ENCODE measurements at places on chromosomes 12 and 14.

DNA sequence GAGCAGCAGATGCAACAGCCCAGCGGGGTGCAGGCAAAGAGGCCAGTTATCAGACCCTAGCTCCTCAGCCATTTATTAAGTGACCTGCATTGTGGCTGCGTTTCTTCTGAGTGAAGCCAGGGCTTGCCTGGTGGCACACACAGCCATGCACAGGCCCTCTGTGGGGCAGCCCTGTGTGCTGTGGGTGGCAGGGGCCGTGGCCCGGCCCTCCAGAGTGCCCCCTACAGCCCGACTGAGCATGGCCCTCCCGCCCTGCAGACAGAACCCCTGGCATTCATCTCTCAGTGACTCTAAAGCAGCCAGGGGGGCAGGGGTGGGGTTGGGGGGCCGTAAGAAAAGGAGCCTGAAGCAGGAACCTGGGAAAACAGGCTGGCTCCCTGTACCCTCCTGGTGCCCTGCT, 226.0 kb upstream of the PWP1 start:
- no peak for DNase-seq

DNA sequence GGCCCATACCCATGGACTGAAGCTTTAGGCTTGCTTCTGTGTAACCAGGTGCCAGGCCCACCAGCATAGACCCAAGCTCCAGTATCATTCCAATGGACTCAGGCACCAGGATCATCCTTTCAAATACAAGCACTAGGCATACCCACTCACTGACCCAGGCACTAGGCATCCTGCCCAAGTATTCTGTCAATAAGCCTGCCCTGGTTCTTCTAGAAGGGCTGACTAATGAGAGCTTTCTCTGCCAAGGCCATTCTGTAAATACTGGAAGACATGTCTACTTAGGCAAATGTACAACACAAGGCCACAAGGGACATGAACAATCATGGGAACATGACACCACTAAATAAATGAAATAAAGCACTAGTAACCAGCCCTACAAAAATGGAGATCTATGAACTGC, 352.2 kb downstream of the FSCB start:
- no peak for DNase-seq

GRCh38 chr12:112602150-112602549, 183.4 kb downstream of the PTPN11 start:
- no peak for DNase-seq

DNA sequence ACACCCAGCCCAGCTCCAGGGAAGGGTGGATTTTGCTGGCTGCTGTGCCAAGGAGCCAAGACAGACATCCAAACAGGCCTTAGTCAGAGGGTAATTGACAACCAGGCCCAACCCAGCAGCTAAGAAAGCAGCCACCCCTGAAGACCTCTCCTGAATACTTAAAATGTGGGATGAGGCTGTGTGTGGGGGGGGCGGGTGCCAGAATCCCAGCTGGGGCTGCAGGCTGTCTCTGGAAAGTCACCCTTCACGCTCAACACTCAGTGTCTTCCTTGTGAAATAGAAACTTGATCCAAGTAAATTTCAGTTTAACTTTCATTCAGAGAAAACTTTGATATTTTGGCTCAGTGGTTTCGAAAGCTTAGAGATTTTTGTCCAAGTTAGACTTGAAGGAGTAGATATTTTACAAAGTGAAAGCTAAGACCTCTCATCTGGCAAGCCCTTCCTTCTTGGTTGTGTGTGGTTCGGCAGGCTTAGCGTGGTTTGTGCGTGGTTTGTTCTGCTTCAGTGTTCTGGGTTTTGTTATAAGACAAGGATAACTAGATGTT, 5.1 kb downstream of the PAPLN start:
- no peak for DNase-seq

- DNase-seq: peak; percentile 87
Measured at GRCh38 chr12:90896164-90896563, 58.8 kb downstream of the CCER1 start.

GRCh38 chr12:106223485-106224354, 24.1 kb downstream of the CKAP4 start:
- peak; percentile 51 for DNase-seq

DNA sequence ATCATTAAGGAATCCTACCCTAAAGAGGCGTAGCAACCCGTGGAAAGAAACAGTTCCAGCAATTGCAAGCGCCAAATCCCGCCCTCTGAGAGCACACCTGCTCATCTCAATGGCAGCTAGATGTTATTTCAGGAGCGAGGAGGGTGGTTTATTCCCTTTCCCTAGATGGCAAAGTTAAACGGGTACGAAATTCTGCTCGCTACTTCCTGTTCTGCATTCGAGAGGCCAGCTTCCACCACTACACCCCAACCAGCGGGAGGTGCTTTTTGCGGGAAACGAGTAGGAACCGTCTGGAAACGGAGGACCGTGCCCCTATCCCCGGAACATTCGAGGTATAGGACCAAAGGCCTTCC, 536 bp downstream of the VPS29 start:
- no peak for DNase-seq

- no peak for DNase-seq
Measured at GRCh38 chr12:131152587-131152986, 198.9 kb downstream of the ADGRD1 start.
